Osteoblast (primary cell): ENCODE measurements at places on chromosomes 11 and 22. TPM values are rescaled to one million over a fixed set of nuclear protein-coding genes. Genes with fewer than 3 reads are reported as not detected.

- DNase-seq: peak; percentile 92
- peak overlapping the region; percentile 70 for H3K27ac ChIP-seq
- H3K36me3 ChIP-seq: no peaks in the 10 kb centered on the region
- peaks cover 31% of the 10 kb centered on the region for H3K4me1 ChIP-seq
- no peak overlapping the region for H3K4me3 ChIP-seq
Observed at GRCh38 chr11:10592331-10592730, 23.9 kb upstream of the LYVE1 start.

DNA sequence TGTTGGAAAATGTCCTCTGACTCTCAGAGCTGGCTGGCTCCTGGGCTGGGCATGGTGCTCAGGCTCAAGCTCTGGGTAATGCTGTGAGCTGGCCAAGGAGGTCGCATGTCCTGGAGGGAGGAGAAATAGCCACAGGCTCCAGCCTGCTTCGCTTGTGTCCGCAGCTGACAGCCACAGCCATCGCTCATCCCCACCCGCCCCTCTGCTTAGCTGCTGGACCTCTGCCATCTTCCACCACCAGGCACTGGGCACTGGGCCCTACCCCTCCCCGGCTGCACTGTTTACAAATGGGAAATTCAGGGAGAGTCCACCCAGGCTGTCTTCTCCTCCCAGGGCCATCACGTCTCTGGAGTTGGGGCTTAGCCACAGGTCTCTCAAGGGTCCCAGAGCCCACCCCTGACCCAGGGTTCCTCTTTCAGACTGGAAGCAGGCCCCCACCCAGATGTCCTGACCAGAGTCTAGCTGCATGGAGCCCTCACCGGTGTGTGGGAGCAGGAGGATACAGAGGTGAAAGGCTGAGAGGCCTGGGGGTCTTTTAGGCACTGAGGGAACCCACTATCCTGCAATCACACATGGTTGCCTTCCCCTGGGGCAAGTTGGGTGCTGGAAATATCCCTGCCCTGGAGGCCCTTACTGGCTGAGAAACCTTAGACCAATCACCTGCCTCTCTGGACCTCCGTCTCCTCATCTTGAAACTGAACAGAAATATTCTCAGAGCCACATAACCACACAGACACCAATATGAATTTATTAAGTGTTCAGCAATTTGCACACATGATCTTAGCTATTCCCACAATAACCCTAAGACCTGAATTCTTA is 62.7 kb downstream of the CD82 start:
- peak; percentile 78 for DNase-seq
- H3K27ac ChIP-seq: no peak overlapping the region
- peaks cover 5% of the 10 kb centered on the region for H3K4me1 ChIP-seq
- no peak overlapping the region for H3K4me3 ChIP-seq

DNA sequence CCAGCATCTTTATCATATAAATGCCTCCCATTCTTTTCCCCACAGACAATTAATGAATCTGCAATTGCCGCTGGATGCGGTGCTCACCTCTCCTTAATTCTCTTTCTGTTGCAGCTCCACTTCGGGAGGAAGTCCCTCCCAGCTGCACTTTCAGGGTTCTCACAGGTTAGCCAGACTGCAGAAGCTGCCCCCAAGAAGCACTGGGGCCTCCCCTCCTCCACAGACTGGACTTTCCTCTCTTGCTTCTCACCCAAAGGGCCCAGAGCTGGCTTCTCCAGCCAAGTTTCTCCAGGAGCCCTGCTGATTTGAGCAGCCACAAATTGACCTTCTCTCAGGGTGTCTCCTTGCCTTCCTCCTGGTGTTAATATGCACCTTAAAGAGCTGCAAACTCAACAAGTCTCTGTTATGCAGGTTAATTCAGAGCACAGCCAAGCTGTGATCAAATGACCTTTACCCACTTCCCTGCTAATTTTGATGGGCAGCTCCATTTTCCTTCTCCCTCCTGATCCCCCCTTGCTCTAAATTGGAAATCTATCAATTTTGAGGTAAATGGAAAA is 298.9 kb downstream of the BUD13 start:
- no peak overlapping the region for H3K4me3 ChIP-seq
- no peak overlapping the region for H3K27ac ChIP-seq
- H3K36me3 ChIP-seq: no peaks in the 10 kb centered on the region

GRCh38 chr11:2587976-2588748 is 111.6 kb downstream of the KCNQ1OT1 start:
- no peaks in the 10 kb centered on the region for H3K36me3 ChIP-seq
- DNase-seq: peak; percentile 75
- no peak overlapping the region for H3K4me3 ChIP-seq
- H3K4me1 ChIP-seq: no peaks in the 10 kb centered on the region
- no peak overlapping the region for H3K27ac ChIP-seq

- no peak overlapping the region for H3K27ac ChIP-seq
- no peaks in the 10 kb centered on the region for H3K27me3 ChIP-seq
- no peak for DNase-seq
- no peaks in the 10 kb centered on the region for H3K36me3 ChIP-seq
Observed at GRCh38 chr11:101840704-101841103, 74.1 kb upstream of the CEP126 start.

GRCh38 chr11:104583857-104584256 is 314.4 kb downstream of the CASP12 start:
- no peak for DNase-seq
- no peaks in the 10 kb centered on the region for H3K4me1 ChIP-seq
- no peaks in the 10 kb centered on the region for H3K36me3 ChIP-seq
- no peak overlapping the region for H3K4me3 ChIP-seq
- H3K27ac ChIP-seq: no peak overlapping the region

DNA sequence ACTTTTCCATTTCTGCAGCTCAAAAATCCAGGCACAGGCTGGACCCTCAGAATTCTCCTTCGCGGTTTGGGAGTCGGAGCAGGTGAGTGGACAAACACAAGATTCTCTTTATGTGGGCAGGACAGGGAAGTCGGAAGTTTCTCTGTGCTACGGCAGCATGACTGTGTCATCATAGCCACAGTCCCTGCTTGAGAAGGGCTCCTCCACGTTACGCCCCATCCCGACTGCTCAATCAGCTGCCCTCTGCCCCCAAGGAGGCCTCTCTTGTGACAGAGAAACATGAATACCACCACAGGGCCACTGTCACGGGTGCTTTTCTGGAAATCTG is 89.0 kb upstream of the SHISAL1 start:
- H3K27ac ChIP-seq: no peak overlapping the region
- H3K4me1 ChIP-seq: no peaks in the 10 kb centered on the region
- no peaks in the 10 kb centered on the region for H3K36me3 ChIP-seq

- no peaks in the 10 kb centered on the region for H3K27me3 ChIP-seq
- H3K36me3 ChIP-seq: no peaks in the 10 kb centered on the region
- DNase-seq: peak; percentile 10
- peaks cover 9% of the 10 kb centered on the region for H3K4me1 ChIP-seq
- H3K4me3 ChIP-seq: no peak overlapping the region
Observed at GRCh38 chr22:25051983-25052710, 99.6 kb downstream of the KIAA1671 start.

DNA sequence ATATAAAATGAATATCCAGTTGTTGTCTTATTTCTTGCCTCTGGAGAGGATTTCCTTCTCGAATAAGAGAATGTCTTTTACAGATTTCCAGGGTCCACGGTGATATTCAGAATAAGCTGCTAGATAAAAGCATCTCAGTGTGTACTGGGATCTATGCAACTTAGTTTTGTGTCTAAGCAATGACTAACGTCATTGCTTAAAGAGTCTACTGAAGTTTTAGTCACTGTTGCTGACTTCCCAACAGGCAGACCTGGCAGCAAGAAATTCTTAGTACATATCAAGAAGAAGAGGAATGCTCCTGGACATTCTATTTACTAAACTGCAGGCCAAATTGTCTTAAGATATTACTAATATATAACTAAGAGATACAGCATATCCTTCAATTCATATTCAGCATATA is 70.3 kb downstream of the SOX6 start:
- no peak overlapping the region for H3K27ac ChIP-seq
- H3K4me1 ChIP-seq: no peaks in the 10 kb centered on the region
- H3K36me3 ChIP-seq: no peaks in the 10 kb centered on the region

DNA sequence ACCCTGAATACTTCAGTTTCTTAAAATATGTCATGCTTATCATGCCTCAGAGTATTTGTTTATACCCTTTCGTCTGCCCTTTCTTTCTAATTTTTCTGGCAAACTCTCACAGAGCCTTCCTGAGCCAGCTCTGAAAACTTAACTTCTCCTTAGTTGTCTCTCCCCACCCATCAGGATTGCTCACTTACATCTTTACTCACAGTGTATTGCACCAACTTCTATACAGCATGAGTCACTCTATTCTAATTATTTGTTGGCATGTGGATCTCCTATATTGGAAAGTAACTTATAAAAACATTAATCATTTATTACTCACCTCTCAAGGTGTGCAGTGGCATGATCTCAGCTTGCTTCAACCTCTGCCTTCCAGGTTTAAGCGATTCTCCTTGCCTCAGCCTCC is 114.9 kb downstream of the FANCF start:
- no peaks in the 10 kb centered on the region for H3K27me3 ChIP-seq
- no peak overlapping the region for H3K27ac ChIP-seq
- no peak overlapping the region for H3K4me3 ChIP-seq

GRCh38 chr22:31210556-31211421 is 1.3 kb upstream of the LIMK2 start:
- no peaks in the 10 kb centered on the region for H3K27me3 ChIP-seq
- no peak overlapping the region for H3K27ac ChIP-seq
- peaks cover 12% of the 10 kb centered on the region for H3K4me1 ChIP-seq
- H3K36me3 ChIP-seq: peaks cover 2% of the 10 kb centered on the region
- DNase-seq: no peak

DNA sequence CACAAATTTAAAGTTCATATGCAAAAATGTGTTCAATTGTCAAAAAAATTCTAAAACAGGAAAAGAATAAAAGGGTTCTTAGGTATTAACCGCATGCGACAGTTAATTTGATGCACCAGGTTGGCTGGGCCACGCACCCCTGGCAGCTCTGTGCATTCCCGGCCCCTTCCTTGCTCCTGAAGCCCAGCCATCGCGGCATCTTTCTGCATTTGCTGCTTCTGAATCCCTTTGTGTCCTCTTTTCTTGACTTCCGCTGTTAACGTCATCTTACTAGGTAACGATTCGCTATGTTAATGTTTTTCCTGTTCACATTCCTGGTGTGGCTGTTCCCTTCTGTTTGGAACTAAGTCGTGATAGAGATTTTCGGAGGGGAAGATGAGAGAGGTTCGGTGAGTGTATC is 7.9 kb upstream of the KLHDC7B start:
- H3K4me3 ChIP-seq: no peak overlapping the region
- H3K4me1 ChIP-seq: peaks cover 27% of the 10 kb centered on the region
- H3K27me3 ChIP-seq: no peaks in the 10 kb centered on the region
- DNase-seq: peak; percentile 42
- no peaks in the 10 kb centered on the region for H3K36me3 ChIP-seq

GRCh38 chr11:61120706-61121191 is 18.5 kb downstream of the CD5 start:
- H3K4me3 ChIP-seq: no peak overlapping the region
- no peaks in the 10 kb centered on the region for H3K36me3 ChIP-seq
- no peaks in the 10 kb centered on the region for H3K4me1 ChIP-seq

- H3K27me3 ChIP-seq: peaks cover 19% of the 10 kb centered on the region
- no peaks in the 10 kb centered on the region for H3K4me1 ChIP-seq
- H3K36me3 ChIP-seq: no peaks in the 10 kb centered on the region
Observed at GRCh38 chr11:76639621-76640020, 30.9 kb downstream of the LRRC32 start.

DNA sequence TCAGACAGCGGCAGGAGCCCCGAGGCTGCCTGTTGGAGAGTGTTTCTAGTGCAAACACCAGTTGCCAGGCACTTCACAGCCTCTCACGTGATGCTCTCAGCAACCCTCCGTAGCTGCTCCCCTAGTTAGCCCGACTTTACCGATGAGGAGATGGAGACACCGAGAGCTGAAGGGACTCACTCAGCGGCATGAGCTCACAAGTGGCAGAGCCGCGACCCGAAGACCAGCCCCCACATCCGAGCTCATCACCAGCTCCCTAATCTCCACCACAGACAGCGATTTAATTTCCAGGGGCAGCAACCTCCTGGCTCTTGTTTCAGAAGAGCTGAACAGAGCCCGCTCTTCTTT is 28.7 kb upstream of the RTL6 start:
- DNase-seq: no peak
- no peak overlapping the region for H3K27ac ChIP-seq
- no peaks in the 10 kb centered on the region for H3K36me3 ChIP-seq
- H3K4me3 ChIP-seq: no peak overlapping the region
- peaks cover 11% of the 10 kb centered on the region for H3K4me1 ChIP-seq

DNA sequence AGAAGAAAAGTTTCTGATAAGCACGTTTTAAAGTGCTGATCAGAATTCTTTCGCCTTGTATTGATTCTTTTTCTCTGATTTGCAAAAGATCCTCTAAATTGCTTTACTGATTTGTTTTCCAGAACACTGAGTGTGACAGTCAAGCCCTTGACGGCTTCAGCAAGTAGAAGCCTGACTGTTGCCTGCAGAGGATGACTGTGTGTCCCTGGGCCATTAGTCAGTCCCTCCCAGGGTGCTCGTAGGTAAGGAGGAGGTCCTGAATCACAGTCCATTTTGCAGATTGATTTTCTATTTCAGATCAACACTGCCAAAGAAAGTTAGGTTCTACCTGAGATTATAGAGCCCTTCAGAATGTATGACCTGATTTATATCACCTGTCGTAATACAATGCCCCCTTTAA is 38.6 kb upstream of the POGLUT3 start:
- H3K27me3 ChIP-seq: peaks cover 29% of the 10 kb centered on the region
- no peak overlapping the region for H3K27ac ChIP-seq
- H3K4me3 ChIP-seq: no peak overlapping the region
- no peaks in the 10 kb centered on the region for H3K36me3 ChIP-seq

DNA sequence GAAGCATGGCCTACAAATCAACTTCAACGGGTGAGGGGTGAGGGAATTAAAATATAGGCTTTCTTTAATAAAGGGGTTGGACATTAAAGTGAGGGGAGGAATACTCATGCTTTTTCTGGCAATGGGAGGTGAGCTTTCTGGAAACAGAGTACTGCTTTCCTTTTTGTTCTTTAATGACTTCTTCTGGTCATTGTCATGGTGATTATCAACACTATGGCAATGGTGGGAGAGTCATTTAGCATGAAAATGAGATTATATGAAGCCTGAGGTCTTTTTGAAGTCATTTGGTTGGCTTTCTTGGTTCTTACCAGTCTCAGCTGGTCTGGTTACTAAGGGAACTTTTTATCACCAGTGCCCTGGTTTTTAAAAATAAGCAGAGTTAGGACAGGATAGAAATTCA is 475.8 kb upstream of the LRRC4C start:
- no peaks in the 10 kb centered on the region for H3K27me3 ChIP-seq
- no peaks in the 10 kb centered on the region for H3K36me3 ChIP-seq
- H3K27ac ChIP-seq: no peak overlapping the region
- no peaks in the 10 kb centered on the region for H3K4me1 ChIP-seq

- peaks cover 3% of the 10 kb centered on the region for H3K4me1 ChIP-seq
- H3K4me3 ChIP-seq: no peak overlapping the region
- no peak for DNase-seq
- peaks cover 16% of the 10 kb centered on the region for H3K36me3 ChIP-seq
- H3K27ac ChIP-seq: no peak overlapping the region
Observed at GRCh38 chr11:27688076-27688475, 12.2 kb downstream of the BDNF start.

The TTC17 gene
- total RNA-seq: 77.4 and 88.7 TPM in 2 replicates

The MYO7A gene
- total RNA-seq: under 0.01 TPM in 2 replicates

The ISX gene
- not detected in 2 replicates for total RNA-seq

The RFPL2 gene
- total RNA-seq: not detected in 2 replicates

The SLC22A6 gene
- total RNA-seq: not detected in 2 replicates

The MICAL2 gene
- total RNA-seq: 109 and 156 TPM in 2 replicates
